ENCODE measurements at places on chromosomes 5 and 9.

DNA sequence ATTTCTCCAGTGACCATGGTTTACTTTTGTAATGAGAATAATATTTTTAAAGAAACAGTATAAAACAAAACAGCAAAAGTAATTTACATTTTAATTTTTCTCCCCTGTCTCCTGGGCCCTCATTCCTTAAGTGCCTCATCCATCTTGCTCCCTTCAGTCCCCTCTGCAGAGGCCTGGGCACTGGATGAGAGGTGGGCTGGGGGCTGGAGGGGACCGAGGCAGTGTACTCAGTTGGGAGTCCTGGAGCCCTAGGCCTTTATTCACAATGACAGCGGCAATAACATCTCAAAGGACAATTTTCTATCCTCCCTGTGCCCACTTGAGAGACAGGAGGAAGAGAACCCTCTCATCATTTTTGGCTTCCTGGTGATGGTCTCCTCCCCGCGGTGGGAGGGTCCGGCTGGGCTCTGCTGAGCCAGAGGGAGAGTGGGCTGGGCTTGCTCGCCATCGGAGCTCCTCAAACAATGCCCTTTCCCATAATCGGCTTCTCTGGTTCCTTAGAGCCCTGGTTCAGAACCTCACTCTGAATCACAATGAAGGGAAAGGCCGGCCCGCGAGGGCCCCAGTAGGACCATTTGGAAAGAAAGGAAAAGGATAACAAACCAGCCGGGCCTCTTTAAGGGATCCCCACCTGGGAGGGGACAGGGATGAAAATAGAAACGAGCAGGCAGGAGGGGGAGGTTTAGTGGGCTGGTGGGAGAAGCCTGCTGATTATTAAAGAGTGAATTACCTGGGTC lies 9.7 kb upstream of the SMIM32 start:
- DNase-seq: no peak

GRCh38 chr5:139390639-139391569 lies 1.2 kb upstream of the MZB1 start:
- DNase-seq: no peak

DNA sequence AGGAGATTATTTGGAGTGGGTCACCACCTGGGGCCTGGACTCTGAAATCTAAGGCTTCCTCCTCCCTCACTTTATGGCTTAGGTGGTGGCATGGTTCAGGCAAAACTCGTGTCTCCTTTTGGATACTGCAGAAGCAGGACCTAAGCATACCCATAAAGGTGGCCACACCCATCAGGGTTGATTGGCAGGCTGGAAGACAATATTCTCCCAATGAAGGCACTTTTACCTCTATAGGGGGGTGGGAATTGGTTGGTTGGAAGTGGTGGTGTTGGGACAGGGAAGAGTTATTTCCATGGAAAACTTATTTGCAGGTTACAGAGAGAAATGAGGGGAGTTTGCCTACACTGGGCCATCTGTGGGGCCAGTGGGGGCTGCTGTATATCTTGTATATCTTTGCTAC lies 39.7 kb downstream of the CNOT6 start:
- DNase-seq: no peak

GRCh38 chr9:121708768-121709488 lies 57.5 kb downstream of the DAB2IP start:
- DNase-seq: no peak

DNA sequence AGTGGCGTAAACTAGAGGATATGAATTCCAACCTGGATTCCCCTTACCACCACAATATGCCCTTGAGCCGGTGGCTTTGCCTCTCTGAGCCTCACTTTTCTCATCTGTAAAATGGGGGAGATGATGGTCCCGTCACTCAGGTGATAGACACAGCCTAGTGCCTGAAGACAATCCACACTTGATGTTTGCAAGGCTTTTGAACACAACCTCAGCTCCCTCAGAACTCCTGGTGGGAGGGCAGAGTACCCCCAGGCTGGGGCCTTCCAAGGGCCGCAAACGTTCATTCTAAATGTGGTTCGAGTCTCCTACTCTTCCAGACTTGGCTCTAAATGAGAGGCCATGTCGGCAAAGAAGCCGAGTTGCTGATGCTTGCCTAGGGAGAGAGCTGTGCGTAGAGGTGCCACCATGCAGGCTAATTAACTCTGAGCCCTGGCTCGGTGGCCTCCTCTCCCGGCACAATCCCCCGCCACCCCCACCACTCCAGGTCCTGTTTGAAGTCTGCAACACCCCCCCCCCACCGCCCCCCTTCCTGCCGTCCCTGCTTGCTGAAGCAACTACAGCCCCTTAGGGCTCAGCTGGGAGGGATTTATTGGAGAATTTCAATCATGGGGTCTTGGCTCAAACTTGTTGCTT lies 97.7 kb upstream of the LMX1B start:
- DNase-seq: no peak

DNA sequence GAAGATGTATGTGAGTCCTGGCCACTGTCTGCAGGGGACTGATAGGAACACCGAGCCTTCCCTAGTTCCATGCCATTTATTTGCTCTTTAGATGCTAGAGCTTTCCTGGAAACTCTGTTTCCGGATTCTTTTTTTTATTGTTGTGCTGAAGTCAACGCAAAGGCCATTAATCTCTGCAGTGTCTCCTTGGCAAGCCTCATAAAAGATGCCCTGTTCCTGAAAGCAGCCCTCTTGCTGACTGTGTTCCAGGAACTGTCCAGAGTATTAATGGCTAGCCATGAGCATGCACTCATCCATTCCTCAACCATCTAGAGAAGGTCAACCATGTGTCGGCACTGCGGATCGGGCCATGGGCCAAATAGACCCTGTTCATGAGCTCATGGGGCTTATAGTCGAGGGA lies 42.9 kb upstream of the SMAD5 start:
- DNase-seq: no peak

DNA sequence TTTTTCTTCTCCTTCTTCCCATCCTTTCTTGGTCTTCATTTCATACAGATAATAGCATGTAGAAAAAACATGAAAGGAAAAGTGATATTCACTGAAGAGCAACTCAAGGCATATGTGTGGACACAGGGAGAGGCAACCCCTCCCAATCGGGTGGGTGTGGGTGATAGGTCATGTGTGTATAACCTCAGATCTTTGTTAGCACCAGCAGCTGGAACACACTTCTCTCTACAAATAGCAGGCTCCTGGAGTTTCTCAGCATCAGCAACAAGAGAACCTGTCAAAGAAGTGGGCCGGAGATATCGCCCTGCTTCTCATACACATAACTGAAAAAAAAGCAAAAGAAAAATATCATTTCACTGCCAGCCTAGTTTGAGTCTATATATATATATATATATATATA lies 426.4 kb downstream of the DTWD2 start:
- DNase-seq: no peak

DNA sequence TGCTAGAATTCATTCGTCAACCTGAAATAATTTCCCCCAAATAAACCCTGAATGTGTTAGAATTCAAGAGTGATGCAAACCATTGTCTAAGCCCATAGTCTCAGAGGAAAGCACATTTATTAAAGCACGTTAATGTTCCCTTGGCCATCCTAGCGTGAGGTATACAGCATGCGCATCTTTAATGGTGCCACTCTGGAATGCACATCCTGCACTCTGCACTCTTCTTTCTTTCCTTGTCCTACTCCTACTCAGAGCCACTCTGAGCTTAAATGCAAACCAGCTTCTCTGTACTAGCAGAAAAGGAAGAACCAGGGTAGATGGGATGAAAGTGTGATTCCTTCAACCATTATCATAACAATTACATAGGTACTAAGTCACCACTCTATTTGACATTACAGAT lies 50.4 kb downstream of the ARL15 start:
- DNase-seq: no peak

- no peak for DNase-seq
Measured at GRCh38 chr9:81980568-81980967, 8.0 kb upstream of the SPATA31D1 start.

DNA sequence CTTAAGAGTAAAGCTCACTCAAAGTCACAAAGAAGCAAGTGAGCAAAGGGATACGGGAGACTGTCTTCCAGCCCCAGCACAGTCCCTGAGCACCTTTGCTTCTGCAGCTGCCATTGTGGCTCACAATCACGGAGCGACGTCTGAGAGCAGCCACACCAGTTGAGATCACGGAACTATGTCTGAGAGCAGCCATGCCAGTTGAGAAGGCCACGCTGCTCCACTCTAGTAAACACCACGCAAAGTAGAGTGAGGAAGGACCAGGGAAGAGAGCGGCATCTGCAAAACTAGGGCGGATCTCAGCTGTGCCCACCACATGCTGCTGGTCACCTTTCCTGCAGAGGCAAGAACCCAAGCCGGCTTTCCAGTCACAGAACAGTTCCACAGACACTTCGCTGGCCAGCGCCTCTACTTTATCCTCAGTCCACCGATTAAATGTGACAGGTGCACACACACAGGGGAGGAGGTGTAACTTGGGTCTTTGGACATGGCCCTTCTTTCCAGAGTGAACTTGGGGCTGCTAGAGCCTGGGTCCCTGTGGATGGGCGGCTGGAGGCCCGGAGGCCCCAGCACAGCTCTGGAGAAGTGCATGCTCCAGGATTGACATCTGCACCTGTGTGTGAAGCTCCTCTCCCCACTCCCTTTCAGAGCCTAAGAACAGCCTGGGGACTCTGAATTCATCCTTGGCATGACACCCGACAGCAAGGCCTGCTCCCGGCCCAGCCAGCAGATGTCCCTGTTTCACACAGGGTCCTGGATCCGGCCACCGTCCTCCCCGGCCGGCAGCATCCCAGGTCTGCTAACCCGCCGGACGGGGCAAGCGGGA lies 324.9 kb upstream of the IRX4 start:
- DNase-seq: no peak

DNA sequence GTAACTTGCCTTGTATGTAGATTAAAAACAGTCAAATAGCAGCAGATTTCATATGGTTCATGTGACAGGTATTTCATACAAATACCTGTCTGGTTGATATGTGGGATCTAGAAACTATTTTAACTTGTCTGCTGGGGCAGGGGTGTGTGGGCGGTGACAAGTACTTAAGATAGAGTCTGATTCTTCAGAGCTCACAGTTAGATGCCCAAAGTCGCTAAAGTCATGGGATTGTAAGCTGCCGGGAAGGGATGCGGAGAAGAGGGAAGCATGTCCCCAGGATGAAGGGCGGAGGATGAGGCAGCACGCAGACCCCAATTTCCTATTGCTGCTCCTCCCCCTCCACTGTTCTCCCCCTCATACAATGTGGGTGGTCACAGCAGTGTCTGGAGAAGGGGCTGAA lies 13.3 kb downstream of the ANXA6 start:
- no peak for DNase-seq

GRCh38 chr9:97660340-97660739 lies 26.7 kb downstream of the NCBP1 start:
- DNase-seq: no peak

- DNase-seq: no peak
Measured at GRCh38 chr9:126218359-126219125, 108.1 kb upstream of the MVB12B start.

GRCh38 chr9:77946969-77947620 lies 84.5 kb downstream of the GNAQ start:
- DNase-seq: no peak

DNA sequence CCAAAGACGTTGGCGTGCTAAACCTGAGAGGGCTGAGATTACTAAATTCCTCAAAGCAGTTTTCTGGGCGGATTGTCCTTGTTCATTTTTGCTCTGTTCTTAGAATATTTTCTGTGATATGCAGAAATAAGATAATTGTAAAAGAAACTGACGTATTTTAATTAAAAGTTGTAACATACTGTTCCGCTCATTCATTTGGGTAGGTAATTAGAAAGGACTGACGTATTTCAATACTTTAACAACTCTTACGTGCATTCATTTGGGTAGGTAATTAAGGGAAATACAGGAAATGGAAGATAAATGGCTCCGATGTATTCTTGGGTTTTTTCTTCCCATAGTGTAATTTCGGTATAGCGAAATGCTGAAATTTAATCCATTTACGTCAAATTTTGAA lies 1.1 kb downstream of the OSTF1 start:
- no peak for DNase-seq

DNA sequence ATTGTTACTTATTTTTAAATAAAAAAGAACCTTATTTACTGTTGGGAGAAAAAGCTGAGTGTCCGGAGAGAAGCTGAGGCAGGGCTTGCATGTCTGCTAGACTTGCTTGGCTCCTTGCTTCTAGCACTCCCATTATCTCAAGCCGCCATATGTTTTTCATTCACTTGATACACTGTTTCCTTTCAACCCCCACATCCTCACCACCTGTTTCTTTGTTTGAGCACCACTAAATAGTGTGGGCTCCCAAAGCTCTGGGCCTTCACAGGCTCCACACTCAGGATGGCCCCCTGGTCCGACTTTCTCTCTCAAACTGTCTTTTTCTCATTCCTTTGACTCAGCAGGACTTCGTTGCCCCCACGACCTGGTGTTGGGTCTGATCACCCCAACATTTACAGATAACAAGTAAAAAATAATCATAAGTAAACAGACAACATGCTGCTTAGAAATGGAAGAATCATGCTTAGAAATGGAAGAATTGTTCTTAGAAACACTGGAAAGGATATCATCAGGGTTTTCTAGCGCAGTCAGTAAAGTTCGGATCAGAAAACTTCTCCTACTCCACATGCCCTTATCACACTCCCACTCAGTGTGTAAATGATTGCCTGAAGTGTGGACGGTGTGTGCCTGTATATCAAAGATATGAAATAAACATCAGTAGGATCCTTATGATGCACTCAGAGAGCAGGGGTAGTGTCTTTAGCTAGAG lies 58.5 kb downstream of the APTX start:
- DNase-seq: no peak

- no peak for DNase-seq
Measured at GRCh38 chr5:93572101-93572607, 8.9 kb downstream of the NR2F1-AS1 start.

DNA sequence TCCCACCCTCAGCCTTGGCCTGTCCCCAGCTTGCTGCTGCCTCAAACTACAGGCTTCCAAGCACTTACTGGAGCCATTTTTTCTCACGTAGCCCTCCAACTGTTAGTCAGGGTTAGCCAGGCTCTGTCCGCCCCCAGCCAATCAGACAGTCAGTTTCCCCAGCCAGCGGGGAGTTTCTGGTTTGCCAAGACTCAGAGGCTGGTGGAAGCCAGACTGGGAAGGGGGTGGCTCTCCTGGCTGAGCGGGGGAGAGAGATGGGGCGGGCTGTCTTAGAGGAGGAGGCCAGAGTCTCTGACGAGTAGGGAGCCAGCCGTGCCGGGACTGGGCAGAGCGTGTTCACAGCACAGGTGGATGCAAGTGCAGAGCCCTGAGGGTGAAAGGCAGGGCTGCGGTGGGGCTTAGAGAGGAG lies 15.3 kb downstream of the PROP1 start:
- DNase-seq: no peak

Measured in NCI-H345 (cell line).